GM12891 (cell line): ENCODE measurements at places on chromosomes 6 and 20.

GRCh38 chr6:69816569-69816968, 19.8 kb upstream of the LMBRD1 start:
- no peak for DNase-seq

GRCh38 chr6:129508477-129509145, 201.4 kb downstream of the ARHGAP18 start:
- DNase-seq = no peak

DNA sequence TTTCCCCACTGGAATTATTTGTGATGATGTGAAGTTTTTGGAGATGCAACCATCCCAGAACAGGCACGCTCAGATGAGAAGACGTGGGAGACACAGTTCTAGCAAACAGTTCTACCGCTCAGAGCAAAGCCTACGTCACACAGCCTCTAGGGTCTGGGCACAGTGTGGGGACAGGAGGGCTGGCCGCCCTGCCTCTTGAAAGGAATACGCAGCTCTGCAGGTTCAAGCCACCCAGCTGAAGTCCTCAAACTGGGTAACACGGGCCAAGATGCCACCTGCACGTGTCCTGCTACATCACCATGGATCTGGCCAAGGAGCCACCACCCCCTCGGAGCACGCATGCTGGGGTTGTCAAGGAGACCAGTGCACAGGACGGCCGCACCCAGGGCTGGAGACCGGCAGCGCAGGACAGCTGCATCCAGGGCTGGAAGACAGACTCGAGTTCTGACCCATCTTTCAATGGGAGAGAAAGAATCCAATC, 75.0 kb downstream of the NOL4L start:
- DNase-seq = no peak

DNA sequence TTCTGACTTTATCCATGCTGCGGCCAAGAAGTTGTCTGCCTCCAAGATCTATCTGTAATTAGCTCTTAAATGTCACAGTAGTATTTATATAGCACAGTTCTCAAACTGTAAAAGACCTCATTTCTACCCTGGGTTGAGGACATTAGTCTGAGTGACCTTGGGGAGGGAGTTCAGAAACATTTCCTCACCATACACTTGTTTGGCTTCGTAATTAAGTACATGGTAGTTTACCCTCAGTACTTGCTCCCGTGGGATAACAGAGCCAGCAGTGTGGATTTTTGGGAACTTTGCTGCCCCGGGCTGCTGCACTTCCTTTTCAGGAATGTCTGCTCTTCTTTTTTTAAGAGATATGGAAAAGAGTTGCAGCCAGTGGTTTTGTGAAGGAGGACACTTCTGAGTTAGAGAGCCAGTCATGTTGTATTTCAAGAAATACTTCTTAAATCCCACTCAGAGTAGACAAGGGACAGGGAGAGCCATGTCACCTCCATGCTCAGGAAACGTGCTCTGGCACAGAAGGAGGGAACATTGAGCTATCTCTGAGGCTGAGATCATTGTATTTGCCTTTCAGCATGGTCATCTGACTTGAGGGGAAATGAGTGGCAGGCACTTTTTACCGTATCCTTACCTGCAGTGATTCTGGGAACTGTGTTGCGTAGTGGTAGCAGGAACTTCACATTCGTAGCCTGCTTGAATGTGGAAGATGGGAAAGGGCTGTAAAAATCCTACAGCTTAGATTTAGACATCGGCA, 33.6 kb downstream of the RPRD1B start:
- DNase-seq = no peak

DNA sequence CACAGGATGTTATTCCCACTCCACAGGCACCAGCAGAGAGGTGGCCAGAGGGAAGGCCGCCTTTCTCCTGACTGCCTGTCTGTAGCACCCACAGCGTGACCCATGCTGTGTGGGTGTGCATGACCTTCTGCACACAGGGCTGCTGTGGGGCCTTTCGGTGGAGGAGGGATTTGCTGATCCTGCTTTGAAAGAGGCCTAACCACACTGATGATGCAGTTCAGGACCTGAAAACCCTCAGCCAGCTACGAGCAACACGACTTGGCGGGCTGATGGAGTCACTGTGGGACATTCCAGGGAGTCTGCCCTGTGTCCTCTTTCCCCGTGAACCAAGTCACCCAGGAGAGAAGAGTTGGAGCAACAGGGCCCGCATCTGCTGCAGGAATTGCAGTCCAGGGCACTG, 49.1 kb downstream of the SYTL3 start:
- no peak for DNase-seq

DNA sequence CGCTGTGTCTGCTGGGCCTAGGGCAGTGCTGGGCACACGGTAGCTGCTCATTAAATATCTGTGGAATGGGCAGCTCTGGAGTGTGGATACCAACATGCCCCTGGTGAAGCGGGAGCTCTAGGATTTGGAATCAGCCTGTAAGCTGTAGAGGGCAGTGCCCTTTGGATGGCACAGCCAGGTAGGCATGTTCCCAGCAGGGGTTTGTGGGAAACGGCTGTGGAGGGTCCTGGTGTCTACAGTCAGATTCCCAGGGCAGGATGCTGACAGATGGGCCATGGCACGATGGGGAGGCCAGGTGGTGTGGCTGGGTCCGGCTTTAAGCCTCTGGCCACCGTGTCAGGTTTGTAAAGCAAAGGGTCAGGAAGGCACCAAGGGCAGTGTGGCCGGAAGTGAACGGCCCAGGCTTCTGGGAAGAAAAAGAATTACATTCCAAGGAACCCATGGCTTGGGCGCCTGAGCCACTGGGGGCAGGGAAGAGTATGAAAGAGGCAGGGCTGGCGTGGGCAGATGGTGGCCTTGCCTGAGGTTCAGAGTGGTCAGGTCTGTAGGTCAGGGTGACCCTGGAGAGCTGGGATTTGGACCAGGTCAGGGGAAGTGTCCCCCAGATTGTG, 44.8 kb downstream of the UBE2V1 start:
- no peak for DNase-seq

DNA sequence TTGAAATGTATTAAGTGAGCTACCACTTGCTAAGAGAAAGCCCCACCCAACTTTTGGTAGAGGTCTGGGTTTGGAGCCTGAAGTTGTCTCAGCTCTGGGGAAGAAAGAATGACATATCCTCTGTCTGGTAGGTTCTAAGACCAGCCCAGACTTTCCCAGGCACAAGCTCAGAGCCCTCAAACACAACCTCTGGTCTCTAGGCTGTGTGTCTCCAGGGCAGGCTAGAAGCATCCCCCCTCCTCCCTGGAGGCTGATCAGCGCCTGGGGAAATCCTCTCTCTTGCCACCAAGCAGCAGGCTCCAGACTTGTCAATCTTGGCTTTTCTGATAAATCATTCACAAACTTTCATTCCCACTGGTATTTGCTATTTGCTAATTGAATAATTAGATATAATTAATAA, 226.5 kb upstream of the CST7 start:
- DNase-seq = no peak

DNA sequence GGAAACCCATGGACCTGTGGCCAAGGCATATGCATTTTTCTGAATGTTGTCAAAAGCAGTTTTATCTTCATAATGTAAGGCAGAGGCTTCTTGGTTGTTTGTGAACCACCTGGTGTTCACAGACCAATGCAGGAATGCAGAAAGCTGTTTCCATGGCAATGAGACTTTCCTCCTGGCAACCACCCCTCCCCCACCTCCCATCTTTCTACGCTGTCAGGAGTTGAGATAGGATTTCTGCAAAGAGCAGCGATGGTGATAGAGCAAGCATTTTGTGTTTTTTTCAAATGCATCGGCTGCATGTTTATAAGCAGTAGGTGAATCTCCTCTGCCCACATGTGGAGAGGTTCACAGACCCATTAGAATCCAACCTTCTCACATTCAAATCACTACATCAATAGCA, 114.1 kb upstream of the SMLR1 start:
- no peak for DNase-seq

DNA sequence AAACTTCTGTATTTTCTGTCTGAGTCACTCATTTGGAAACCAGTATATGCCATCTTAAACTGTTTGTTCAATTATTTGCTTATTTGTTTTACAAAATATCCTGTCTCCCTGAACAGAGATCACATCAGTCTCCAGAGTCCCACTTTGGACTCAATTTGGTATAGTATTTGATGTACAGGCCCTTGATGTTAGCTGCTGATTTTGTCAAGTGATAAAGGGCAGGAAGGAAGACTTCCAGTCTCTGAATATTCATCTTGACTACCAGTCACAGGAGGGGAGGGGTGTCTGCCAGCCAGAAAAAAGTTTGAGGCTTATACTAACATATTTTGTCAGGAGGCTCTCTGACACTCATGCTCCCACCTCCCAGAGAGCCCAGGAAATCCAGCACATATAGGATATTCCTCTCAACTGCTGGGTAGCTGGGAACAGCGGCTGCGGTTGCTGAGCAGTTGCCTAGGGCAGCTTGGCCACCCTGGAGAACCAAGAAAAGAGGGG, 376.8 kb upstream of the RUNX2 start:
- DNase-seq = no peak

DNA sequence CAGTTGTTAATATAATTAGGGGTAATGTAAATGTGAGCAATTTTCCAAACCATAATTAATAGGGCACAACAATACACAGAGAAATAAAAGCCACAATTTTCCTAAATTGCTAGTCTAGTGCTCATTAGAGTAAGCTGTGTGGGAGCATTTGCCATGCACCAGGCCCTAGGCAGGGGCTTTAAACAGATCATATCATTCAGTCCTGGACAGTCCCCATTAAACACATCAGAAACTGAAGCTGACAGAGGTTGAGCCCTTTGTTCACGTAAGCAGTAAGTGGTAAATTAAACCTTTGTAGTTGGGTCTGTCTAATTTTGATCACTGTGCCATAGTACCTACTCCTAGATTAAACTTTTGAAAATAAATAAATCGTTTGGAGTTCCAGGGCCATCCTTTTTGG, 931.1 kb downstream of the C6orf118 start:
- no peak for DNase-seq

DNA sequence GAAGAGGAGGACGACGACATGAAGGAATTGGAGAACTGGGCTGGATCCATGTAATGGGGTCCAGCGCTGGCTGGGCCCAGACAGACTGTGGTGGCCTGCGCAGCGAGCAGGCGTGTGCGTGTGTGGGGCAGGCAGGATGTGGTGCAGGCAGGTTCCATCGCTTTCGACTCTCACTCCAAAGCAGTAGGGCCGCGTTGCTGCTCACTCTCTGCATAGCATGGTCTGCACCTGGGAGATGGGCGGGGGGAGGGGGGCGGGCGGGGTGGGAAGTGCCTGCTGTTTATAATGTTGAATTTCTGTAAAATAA, 42.3 kb downstream of the CHMP4B start:
- no peak for DNase-seq

DNA sequence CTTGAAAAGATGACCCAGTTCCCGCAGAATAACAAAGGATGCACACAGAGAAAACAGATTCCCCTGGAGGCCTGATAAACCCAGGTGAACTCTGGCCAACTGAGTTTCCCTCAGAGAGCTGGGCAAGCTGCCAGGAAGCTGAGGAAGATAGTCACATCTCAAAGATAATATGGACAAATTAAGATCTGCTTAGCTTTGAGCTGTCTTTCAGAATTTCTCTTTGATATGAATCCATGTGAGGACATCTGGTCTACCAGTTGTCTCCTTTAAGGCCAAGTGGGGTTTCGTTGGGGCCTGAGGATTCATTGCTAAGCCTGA, 59.5 kb downstream of the ID4 start:
- DNase-seq = no peak

DNA sequence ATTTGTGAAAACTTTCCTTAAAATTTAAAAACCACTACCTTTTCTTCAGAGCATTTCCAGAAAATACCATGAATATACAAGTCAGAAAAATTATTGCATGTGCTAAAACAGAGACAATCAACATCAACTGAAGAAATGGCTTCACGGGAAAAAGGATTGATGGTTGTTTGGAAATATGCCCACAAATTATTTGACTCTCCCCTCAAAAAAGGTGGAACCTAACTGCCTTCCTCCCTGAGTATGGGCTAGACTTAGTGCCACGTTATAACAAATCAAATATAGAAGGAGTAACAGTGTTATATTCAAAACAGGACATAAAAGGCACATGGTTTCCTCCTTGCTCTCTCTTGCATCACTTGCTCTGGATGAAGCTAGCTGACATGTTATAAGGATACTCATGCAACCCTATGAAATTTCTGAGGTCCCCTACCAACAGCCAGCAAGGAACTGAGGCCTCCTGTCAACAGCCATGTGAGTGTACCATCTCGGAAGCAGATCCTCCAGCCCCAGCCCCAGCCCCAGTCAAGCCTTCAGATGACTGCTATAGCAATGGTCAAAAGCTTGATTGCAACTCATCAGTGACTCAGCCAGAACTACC, 8.4 kb downstream of the BTBD9 start:
- DNase-seq = no peak

- DNase-seq = no peak
Observed at GRCh38 chr6:110475066-110475653, 1.3 kb downstream of the SLC22A16 start.

GRCh38 chr6:160298121-160298520, 39.5 kb upstream of the SLC22A2 start:
- no peak for DNase-seq

- DNase-seq = peak; percentile 16
Observed at GRCh38 chr6:143232849-143233248, 172.2 kb downstream of the AIG1 start.

DNA sequence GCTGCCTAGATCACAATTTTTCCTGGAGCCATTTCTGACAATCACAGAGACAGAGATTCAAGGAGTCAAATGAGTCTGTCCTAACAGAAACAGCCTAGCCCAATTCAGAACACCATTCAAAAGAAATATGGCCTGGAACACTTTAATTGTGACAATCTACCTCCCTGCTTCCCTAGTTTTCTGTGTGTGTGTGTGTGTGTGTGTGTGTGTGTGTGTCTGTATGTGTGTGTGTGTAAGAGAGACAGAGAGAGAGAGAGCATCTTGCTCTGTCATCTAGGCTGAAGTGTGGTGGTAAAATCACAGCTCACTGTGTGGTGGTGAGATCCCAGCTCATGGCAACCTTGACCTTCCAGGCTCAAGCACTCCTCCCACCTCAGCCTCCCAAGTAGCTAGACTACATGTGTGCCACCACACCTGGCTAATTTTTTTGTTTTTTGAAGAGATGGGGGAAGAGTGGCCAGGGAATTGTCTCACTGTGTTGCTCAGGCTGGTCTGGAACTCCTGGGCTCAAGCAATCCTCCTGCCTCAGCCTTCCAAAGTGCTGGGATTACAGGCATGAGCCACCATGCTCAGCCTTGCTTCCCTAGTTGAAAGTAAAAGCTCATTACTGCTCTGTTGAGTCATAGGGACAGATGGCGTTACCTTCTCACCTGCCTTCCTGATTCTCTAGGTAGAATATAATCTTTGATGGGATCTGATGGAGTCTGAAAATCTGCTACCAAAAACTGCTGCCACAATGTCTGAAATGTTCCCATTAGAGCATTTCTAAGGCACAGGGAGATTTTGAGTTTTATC, 89.6 kb upstream of the BEND6 start:
- DNase-seq = no peak

- no peak for DNase-seq
Observed at GRCh38 chr6:108441141-108441540, 119.6 kb upstream of the FOXO3 start.
